ENCODE measurements at places on chromosomes 5 and 9.
A peak's percentile ranks its signal among the peaks of the same experiment; 100 is the strongest.

- peak; percentile 93 for DNase-seq
These were observed 37.7 kb downstream of the RGS3 start for GRCh38 chr9:113501129-113501686.

- DNase-seq = no peak
These were observed 376.6 kb downstream of the EFNA5 start for GRCh38 chr5:107294211-107294550.

DNA sequence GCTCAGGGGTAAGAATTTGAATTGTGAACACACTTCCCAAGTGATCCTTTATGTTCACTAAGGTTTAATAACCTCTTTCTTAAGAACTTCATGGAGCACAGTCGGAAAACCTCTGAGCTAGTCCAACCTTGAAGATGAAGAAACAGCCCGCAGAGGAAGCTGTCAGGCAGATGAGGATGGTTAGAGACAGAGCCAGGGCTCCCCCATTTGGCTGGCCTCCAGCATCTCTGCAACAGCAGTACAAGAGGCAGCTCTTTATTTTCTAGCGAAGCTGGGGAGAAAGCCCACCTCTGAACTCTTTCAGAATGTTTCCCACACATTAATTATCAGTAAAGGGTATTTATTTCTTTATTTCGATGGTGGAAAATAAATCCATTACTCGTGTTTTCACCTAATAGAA lies 350.8 kb downstream of the DMRT2 start:
- DNase-seq = no peak

GRCh38 chr5:4924577-4924976 lies 215.6 kb upstream of the ADAMTS16 start:
- DNase-seq = no peak

- no peak for DNase-seq
These were observed 329.4 kb downstream of the ARHGEF28 start for GRCh38 chr5:73955271-73955846.

DNA sequence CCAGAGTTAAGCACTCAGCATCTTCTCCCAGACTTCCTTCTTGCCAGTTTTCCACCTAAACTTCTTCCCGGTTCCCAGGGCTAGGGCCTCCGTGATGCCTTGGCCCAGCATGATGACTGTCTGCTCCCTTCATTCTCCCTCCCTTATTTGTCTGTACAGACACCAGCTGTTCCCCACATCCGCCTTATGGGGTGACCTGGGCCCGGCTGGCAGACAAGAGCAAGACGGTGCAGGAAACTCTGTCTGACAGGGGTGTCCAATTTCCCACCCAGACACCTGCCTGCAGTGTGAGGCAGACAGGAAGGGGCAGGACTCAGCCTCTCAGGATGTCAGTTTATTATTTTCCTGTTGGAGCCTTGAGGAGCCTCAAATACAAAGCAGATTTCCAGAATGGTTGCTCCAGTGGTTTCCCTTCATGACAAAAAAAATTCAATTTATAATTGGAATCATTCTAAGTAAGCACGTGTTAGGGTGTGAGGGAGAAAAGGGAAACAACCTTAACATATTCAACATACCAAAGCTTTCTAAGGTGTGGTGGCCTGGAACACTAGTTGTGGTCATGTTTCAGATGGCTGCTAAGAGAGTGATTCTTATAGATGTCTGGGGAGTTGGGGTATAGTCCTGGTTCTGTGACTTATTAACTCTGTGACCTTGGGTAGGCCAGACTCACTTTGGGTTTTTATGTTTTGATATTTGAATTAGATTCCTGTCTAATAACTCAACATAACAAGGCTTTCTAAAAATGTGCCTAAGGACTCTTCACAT lies 234.5 kb downstream of the PAPPA start:
- no peak for DNase-seq

DNA sequence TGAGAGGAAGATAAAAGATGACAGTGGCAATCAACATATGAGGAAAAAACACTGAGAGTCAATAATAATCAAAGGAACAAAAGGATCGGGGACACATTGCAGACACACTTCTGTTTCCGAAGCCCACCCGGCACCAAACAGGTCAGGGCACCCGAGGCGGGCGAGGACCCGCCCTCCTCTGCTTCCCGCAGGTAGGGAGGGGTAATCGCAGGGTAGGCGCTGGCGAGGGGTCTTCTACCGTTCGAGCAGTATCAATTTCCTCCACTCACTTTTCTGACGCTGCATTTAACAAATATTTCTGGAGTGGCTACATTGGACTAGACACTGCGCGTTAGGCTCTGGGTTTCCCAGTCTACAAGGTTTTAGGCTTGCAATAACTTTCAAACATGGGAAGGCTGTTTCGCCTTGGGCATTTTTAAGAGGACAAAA lies 1.3 kb downstream of the TXN start:
- no peak for DNase-seq

DNA sequence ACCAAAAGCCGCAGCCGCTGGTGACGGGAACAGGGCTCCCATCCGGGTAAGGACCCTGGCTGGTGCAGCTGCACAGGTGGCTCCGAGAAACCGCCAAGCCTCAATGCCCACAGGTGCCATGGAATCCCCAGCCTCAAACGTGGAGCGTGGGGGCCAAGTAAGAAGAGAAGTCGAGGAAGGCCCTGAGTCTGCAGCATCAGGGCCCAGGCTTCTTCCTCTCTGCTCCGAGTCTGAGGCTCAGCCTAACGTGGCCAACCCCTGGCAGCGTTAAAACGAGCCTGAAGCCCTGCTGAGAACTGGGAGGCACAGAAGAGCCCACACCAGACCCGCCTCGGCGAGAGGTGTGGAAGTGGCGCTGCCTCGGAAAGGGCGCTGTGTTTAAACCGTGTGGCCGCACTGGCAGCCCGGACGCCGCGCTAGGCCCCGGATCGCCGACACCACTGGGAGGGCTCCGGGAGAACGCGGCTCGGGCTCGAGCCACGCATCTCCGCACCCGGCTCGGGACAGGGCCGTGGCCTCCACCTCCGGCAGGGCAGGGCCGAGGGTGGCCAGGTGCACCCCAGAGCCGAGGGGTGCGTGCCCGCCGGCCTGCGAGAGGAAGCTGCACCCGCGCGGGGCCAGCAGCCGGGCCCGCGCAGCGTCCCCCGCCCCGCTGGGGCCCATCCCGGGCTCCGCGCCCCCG lies 730 bp downstream of the ZMYND19 start:
- peak; percentile 33 for DNase-seq

GRCh38 chr5:146574713-146575112 lies 58.7 kb upstream of the GPR151 start:
- DNase-seq = no peak

DNA sequence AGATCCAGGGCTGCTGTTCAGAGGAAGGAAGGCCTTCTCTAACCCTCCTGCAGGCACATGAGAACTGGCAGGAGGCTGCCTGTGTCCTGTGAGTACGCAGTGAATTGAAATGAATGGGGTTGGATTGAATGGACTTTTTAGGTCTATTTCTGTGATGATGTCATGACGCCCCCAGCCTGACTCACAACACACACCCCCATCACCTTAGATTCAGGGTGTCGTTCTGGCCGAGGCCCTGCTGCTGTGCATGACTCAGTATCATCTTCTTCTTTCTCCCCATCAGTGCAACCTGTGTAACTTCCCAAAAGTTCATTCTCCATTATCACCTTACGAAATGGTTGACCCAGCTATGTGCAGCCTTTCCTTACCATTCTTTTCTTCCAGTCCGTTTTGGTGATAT lies 5.4 kb downstream of the PCAT7 start:
- no peak for DNase-seq

DNA sequence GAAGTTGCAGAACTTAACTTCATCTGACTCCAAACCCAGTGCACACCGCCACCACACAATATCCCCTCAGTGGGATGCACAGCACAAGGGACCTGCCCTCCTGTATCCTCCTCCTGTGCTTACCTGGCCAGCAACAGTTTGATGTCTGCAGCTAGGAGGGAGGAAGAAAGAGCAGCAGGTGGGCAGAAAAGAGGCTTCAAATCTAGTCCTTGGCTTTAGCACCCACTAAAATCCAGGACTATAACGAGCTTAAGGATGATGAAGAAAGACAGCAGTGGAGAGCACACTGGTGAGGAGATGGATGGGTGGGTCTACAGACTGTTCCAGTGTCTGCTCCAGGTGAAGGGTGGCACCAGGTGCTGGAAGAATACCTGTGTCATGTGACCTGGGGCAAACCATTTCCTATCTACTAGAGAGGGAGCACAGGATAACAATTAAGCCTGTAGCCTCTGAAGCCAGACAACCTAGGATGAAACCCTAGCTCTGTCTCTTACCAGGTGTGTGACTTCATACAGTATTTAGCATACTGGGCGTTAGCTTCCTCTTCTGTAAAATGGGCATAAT lies 100.0 kb downstream of the SH3TC2 start:
- DNase-seq = no peak

GRCh38 chr9:27472195-27472594 lies 51.9 kb upstream of the IFNK start:
- DNase-seq = no peak

GRCh38 chr5:103247118-103247517 lies 11.4 kb upstream of the MACIR start:
- DNase-seq = no peak

DNA sequence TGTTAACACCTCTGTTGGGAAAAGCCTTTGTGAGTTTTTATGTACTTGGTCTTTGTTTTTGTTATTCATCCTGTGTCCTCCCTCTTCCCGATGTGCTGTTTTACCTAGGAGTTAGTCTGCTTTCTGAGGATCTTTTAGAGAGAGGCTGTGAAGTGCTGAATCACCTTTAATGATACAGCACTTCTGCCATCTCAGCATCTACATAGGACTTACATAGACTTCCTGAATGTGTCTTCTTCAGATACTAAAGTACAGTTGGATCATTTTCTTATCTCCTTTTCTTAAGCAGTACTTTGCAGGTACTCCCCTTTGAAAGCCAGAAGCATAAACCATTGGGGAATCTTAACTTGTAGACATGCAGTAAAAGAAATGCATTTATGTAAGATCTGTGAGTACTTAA lies 31.5 kb downstream of the OTULIN start:
- DNase-seq = no peak

GRCh38 chr9:129834489-129835127 lies 467 bp downstream of the C9orf78 start:
- DNase-seq = no peak

DNA sequence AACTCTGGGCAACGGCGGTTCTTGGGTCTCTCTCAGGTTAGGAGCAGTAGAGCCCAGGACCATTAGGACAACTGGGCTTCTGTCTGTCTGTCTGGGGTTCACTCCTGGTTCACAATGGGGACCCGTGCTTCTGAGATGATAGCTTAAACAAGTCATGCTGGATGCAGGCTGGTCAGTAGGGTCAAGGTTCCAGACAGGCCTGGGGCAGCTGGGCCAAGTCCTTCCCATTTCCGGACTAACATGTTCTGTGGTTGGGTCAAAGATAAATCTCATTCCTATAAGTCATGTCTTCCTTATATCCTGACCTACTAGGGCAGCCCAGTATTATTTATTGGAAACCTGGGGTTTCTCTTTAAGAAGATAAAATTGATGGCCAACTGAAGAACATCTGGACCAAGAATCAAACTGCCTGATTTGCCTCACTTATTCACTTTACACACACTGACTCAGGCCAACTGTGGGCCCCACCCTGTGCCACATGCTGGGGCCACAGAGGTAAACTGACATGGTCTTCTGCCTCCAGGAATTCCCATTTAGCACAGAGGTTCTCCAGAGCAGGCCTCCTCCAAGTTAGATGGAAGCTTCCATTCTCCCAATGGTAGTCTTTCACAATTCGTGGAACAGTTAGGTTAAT lies 8.3 kb downstream of the HDHD3 start:
- no peak for DNase-seq

DNA sequence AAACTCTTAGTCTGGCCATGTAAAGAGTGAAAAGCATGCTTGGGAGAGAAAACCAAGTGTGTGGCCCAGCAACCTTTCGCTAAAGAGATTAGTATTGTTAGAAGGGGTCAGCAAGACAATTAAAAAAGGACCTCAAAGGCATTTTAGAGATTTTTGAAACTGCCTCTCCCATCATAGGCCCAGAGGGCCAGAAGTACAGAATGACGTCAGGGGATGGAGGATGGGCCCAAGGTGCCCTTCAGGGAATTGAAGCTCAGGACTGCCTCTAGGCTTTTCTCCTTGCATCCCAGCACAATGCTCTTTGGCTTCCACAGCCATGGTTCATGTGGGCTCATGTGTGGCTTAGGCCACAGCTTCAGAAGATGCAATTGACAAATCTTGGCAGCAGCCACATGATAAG lies 287.0 kb upstream of the COX7C start:
- no peak for DNase-seq

GRCh38 chr5:86143837-86144236 lies 473.9 kb upstream of the COX7C start:
- DNase-seq = no peak

DNA sequence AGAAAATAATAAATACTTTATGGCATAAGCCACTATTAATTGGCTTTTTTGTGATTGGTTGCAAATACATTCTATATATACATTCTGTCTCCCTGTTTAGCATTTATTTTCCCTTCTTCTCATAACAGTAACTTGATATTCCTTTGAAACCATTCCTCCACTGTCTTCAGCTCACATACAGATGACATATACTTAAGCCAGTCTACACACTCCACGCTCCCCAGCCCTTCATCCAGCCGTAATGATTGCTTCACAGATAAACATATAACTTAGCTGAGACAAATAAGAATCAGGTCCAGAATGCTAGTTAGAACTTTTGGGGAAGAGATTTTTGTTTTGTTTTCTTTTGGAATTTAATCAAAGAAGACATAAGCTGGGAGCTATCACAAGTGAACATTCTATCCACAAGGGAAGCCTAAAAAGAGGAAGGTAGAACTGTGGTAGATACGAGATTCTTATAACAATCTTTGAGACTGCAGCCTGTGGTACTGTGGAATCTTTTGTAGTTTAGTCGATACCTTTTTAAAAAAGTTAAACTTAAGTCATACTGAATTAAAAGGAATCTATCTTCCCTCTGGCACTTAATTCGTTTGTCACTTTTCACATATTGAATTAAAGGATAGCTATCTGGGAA lies 365.1 kb upstream of the PRR16 start:
- DNase-seq = no peak

GRCh38 chr5:54874337-54875021 lies 110.9 kb downstream of the ESM1 start:
- DNase-seq = peak; percentile 86

DNA sequence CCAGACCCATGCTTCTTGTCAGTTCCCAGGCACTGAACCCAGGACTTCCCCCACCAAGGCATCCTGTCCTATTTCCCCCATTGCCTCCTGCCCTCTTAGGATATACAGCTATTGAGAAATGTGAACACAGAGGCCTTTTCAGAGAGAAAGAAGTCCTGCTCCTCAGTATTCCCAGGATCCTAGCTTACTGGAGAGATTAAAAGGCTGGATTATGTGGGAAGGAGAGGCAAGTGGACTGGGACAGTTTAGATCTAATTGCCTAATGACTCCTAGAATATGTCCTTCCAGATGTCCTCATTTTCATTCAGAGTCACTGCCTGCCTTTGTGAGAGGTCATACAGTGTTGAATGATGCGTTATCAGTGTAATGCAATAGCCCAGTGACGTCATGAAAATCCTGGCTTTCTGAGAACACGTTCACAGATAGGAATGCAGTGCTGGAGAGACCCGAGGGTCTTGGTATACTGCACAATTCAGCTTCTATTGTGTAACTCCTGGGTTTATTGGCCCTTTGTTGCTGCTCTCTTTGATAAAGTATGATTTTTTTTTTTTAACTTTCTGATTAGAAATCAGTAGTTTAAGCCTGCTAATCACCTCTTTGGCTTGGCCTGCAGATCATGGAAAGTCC lies 26.2 kb downstream of the WWC1 start:
- peak; percentile 36 for DNase-seq

- DNase-seq = no peak
These were observed 182.7 kb downstream of the OLFM1 start for GRCh38 chr9:135269912-135270830.

- no peak for DNase-seq
These were observed 61.7 kb downstream of the HSPA4 start for GRCh38 chr5:133113331-133114061.
